ENCODE measurements at places on chromosomes 3 and 15. TPM values are rescaled to one million over a fixed set of nuclear protein-coding genes. Genes with fewer than 3 reads are reported as not detected.

INSYN1 gene
- total RNA-seq: not detected

CERS3 gene
- 0.21 TPM for total RNA-seq

SERINC4 gene
- total RNA-seq: 0.28 TPM

FBXW12 gene
- 0.14 TPM for total RNA-seq

CADM2 gene
- total RNA-seq: not detected

GPR149 gene
- total RNA-seq: not detected

CAPN3 gene
- 2.3 TPM for total RNA-seq

ZBTB47 gene
- total RNA-seq: 1.0 TPM

C3orf22 gene
- total RNA-seq: not detected

SLC12A8 gene
- 1.1 TPM for total RNA-seq

FGD5 gene
- total RNA-seq: not detected

P2RY14 gene
- 2.5 TPM for total RNA-seq

CIP2A gene
- total RNA-seq: 58.3 TPM

TTLL13 gene
- total RNA-seq: 1.4 TPM

C2CD4B gene
- 0.58 TPM for total RNA-seq

DPPA4 gene
- not detected for total RNA-seq

DNAJC13 gene
- 34.0 TPM for total RNA-seq

SEMA3B gene
- total RNA-seq: 0.45 TPM

DAZL gene
- total RNA-seq: 0.07 TPM

GTF2E1 gene
- 25.9 TPM for total RNA-seq

CEP19 gene
- total RNA-seq: 3.9 TPM

SNTN gene
- not detected for total RNA-seq

PRSS50 gene
- total RNA-seq: not detected

OPA1 gene
- total RNA-seq: 91.2 TPM

GRM2 gene
- total RNA-seq: 0.24 TPM

C2CD4A gene
- total RNA-seq: 0.05 TPM

AMIGO3 gene
- 0.21 TPM for total RNA-seq

RABL3 gene
- total RNA-seq: 29.3 TPM

FAM107A gene
- not detected for total RNA-seq

ACTL6A gene
- total RNA-seq: 127 TPM

TM6SF1 gene
- total RNA-seq: 4.0 TPM

TMOD2 gene
- total RNA-seq: 4.6 TPM

HGD gene
- total RNA-seq: 0.19 TPM

THAP10 gene
- total RNA-seq: not detected

ZNF620 gene
- total RNA-seq: 4.9 TPM

SPINT1 gene
- 12.9 TPM for total RNA-seq

Measured in activated CD4-positive, alpha-beta T cell treated with anti-CD3 and anti-CD28 coated beads, Interleukin-2, amount 10 ng/mL, durations not matched to agents 24 days and 14 days (primary cell).